ENCODE measurements at places on chromosomes 6 and 20. TPM values are rescaled to one million over a fixed set of nuclear protein-coding genes. Genes with fewer than 3 reads are reported as not detected.

Gene AURKA
- 99.1 TPM for total RNA-seq

Gene ACTL10
- total RNA-seq = not detected

Gene SLCO4A1
- total RNA-seq = 11.9 TPM

Gene EYS
- 0.07 TPM for total RNA-seq

Gene ZBTB46
- 0.86 TPM for total RNA-seq

Gene MDFI
- total RNA-seq = 0.46 TPM

Gene ZSCAN12
- 1.3 TPM for total RNA-seq

Gene PHF20
- 24.3 TPM for total RNA-seq

Gene PTCRA
- total RNA-seq = not detected

Gene BPIFB1
- total RNA-seq = 0.08 TPM

Gene GNAS-AS1
- not detected for total RNA-seq

Gene SLC22A7
- not detected for total RNA-seq

Gene CCNC
- 34.3 TPM for total RNA-seq

Gene FAM50B
- 5.4 TPM for total RNA-seq

Gene ENPP1
- 1.6 TPM for total RNA-seq

Gene MEP1A
- total RNA-seq = not detected

Gene NKX2-2
- not detected for total RNA-seq

Gene ENPP5
- total RNA-seq = not detected

Gene MANEA
- 3.4 TPM for total RNA-seq

Gene ORC3
- 17.2 TPM for total RNA-seq

Gene TTI1
- 21.8 TPM for total RNA-seq

Gene UNC93A
- not detected for total RNA-seq

Gene JPH2
- 3.2 TPM for total RNA-seq

Gene PPP1R3G
- total RNA-seq = 1.6 TPM

Gene ADGRF1
- 0.08 TPM for total RNA-seq

Gene OTOR
- not detected for total RNA-seq

Gene LTB
- not detected for total RNA-seq

Gene HDGFL1
- not detected for total RNA-seq

Gene OLIG3
- total RNA-seq = not detected

Gene MYH7B
- total RNA-seq = 0.10 TPM

Gene PGBD1
- 4.9 TPM for total RNA-seq

Gene TCP11
- not detected for total RNA-seq

Gene FOXF2
- total RNA-seq = 21.7 TPM

Gene CCHCR1
- total RNA-seq = 6.6 TPM

Gene HLA-DPA1
- not detected for total RNA-seq

Gene ID4
- total RNA-seq = 0.72 TPM

Gene DNMT3B
- total RNA-seq = 5.2 TPM

Gene MYMX
- not detected for total RNA-seq

Gene C4A
- 0.90 TPM for total RNA-seq

Gene RHAG
- total RNA-seq = 0.09 TPM

Gene DPPA5
- not detected for total RNA-seq

Gene PTGIS
- 0.02 TPM for total RNA-seq

Gene EFCAB8
- not detected for total RNA-seq

Gene RBM24
- 9.3 TPM for total RNA-seq

Gene PLTP
- total RNA-seq = 2.2 TPM

Gene BMP5
- not detected for total RNA-seq

Gene GFRAL
- not detected for total RNA-seq

Gene ZNF165
- total RNA-seq = 0.90 TPM

Gene RIPPLY2
- not detected for total RNA-seq

Gene SCRT2
- not detected for total RNA-seq

Gene GFOD1
- total RNA-seq = 1.9 TPM
